ENCODE measurements at places on chromosomes 7 and 10. TPM values are rescaled to one million over a fixed set of nuclear protein-coding genes. Genes with fewer than 3 reads are reported as not detected.

DNA sequence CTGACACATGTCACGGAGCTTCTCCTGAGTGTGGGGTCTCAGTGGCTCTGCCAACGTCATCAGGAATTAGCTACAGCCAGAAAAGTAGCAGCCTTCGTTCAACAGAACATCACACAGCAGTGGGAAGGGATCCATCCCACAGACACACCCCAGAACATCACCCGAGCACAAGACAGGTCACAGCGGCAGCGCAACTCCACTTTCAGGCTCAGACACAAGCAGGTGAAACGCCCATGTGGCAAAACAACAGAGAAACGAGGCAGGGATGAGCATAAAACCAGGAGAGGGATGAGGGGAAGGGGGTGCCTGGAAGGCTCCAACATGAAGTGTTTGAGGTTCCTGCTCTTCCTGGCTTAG is 44.8 kb downstream of the CAMK2B start:
- peak; percentile 9 for DNase-seq
- H3K36me3 ChIP-seq: no peaks in the 10 kb centered on the region
- H3K4me1 ChIP-seq: no peaks in the 10 kb centered on the region

- no peaks in the 10 kb centered on the region for H3K27me3 ChIP-seq
- no peaks in the 10 kb centered on the region for H3K36me3 ChIP-seq
- H3K4me3 ChIP-seq: no peak overlapping the region
- peak overlapping the region; percentile 64 for H3K27ac ChIP-seq
- peaks cover 7% of the 10 kb centered on the region for H3K4me1 ChIP-seq
- no peak for DNase-seq
These were observed 25.4 kb upstream of the ELN start for GRCh38 chr7:74002474-74003017.

LBX1 gene
- not detected for polyA plus RNA-seq

- peak; percentile 16 for DNase-seq
- peak overlapping the region; percentile 92 for H3K4me3 ChIP-seq
- H3K27me3 ChIP-seq: no peaks in the 10 kb centered on the region
- peak overlapping the region; percentile 95 for H3K27ac ChIP-seq
- H3K4me1 ChIP-seq: peaks cover 36% of the 10 kb centered on the region
- H3K36me3 ChIP-seq: peaks cover 14% of the 10 kb centered on the region
These were observed 1.5 kb downstream of the MAFK start for GRCh38 chr7:1531979-1532455.

PPP1R17 gene
- not detected for polyA plus RNA-seq

DNA sequence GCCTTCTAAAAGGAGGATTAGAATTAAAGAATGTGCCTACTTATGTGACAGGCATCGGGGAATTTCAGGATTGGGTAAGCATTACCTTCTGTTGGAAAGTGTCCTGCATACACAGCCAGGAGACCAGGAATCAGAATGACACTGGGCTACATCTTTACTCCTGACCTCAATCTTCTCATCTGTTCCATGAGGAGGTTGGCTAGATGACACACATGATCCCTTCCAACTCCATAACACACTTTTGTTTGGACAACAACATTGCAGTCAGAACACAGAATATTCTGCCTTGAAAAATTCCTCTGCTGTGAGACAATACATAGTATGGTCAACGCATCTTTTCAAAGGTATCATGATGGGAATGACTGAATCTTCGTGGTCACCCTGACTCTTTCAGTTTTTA is 1281.2 kb upstream of the SORCS1 start:
- no peaks in the 10 kb centered on the region for H3K36me3 ChIP-seq
- H3K27ac ChIP-seq: no peak overlapping the region
- no peak overlapping the region for H3K4me3 ChIP-seq
- H3K4me1 ChIP-seq: no peaks in the 10 kb centered on the region
- no peaks in the 10 kb centered on the region for H3K27me3 ChIP-seq
- no peak for DNase-seq

DNA sequence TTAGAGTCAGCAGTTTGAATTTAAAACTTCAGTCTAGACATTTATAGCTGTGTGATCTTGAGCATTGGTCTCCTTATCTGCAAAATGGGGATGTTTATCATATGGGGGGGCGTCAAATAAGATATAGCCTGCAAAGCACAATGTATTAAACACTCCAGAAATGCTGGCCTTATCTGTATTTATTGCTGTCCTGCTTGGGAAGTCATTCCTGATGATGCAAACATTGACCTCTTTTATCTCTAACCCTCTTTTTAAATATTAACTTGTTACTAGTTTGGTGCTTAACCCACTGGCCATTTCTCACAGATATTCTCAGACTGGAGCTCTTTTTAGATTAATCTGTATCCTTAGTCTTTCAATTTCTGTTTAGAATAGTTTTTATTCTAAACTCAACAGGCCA is 13.2 kb downstream of the MRPS33 start:
- no peaks in the 10 kb centered on the region for H3K27me3 ChIP-seq
- no peak overlapping the region for H3K4me3 ChIP-seq
- H3K4me1 ChIP-seq: peaks cover under 1% of the 10 kb centered on the region
- no peak overlapping the region for H3K27ac ChIP-seq
- no peak for DNase-seq

GRCh38 chr7:27269455-27269854 is 26.9 kb downstream of the EVX1 start:
- peaks cover 22% of the 10 kb centered on the region for H3K27me3 ChIP-seq
- H3K27ac ChIP-seq: no peak overlapping the region

DNA sequence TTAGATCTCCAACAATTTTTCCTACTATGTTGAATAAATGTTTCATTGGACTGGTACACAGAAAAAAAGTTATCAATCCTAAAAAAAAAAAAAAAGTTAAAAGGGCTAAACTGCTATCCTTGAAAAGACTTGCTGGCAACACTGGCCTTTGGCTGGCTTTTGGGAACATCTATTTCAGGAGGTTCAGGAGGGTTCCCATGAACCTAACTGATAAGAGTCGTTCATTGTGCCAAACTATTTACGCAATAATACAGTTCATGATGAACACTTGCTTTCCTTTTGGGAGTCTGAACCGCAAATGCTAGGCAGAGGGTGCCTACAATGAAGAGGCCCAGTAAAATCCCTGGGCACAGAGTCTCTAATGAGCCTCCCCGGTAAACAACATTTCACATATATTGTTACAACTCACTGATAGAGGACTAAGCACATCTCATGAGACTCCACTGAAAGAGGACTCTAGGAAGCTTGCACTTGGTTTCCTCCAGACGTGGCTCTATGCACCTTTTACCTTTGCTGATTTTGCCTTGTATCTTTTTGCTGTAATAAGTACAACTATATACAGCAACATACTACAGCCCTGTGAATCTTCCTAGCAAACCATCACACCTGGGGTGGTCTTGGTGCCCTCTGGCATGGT is 45.0 kb downstream of the ZFAND4 start:
- H3K4me1 ChIP-seq: peaks cover 4% of the 10 kb centered on the region
- no peak overlapping the region for H3K27ac ChIP-seq
- H3K4me3 ChIP-seq: no peak overlapping the region
- no peak for DNase-seq
- H3K27me3 ChIP-seq: no peaks in the 10 kb centered on the region

GRM3 gene
- polyA plus RNA-seq: not detected

GRCh38 chr10:50496228-50496627 is 127.5 kb downstream of the SGMS1 start:
- H3K27me3 ChIP-seq: no peaks in the 10 kb centered on the region
- no peak for DNase-seq
- peaks cover 35% of the 10 kb centered on the region for H3K36me3 ChIP-seq
- H3K27ac ChIP-seq: peak overlapping the region; percentile 71

DIP2C gene
- 0.32 TPM for polyA plus RNA-seq
